NCI-H2081 (cell line): ENCODE measurements at places on chromosomes 16 and 17.

DNA sequence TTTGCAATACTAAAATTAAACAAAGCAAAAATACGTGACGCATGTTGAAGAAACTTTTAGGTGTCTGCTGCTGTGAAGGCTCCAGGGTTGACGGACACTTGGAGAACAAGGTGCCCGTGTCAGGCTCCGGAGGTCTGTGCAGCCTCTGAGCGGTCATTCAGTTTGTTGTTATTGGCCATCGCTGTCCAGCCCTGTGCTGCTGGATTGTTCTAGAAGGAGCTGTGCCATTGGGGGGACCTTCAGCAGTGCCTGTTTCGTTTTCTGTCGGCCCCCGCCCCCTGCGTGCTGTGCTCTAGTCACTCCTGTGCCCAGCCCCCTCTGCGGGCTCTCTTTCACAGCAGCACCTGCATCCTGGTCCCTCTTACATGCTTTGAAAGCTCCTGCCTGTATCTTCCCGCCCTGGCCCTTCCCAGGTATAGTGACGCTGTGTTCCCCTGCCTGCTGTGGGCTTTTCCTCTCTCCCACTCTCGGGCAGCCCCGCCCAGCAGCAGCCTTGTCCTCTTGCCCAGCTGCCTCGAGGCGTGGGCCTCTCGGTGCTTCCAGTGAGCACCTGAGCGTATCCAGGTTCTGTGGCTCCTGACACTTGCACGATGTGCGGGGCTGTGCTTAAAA lies 50.7 kb downstream of the RNF213 start:
- no peak for DNase-seq

GRCh38 chr16:67723151-67723910 lies 4.2 kb upstream of the GFOD2 start:
- no peak for DNase-seq

- DNase-seq, result no peak
These were observed 47.3 kb downstream of the CCDC42 start for GRCh38 chr17:8697323-8697741.

DNA sequence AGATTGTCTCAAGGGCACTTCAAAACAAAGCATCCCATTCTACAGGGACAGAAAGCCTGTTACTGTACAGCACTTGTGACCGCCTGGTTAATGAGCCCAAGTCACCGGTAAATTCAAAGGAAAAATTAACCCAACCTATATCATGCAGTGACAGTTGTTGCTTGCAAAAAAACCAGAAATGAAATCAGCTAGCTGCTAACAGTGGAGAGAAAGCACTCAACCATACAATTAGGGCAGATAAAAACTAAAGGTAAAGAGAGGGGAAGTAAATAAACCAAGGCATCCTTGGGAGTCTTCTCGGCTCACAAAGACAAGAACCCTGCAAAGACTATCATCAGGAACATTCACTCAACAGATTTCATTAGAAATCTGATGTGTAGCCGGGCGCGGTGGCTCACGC lies 5.9 kb downstream of the RETREG3 start:
- DNase-seq, result no peak

DNA sequence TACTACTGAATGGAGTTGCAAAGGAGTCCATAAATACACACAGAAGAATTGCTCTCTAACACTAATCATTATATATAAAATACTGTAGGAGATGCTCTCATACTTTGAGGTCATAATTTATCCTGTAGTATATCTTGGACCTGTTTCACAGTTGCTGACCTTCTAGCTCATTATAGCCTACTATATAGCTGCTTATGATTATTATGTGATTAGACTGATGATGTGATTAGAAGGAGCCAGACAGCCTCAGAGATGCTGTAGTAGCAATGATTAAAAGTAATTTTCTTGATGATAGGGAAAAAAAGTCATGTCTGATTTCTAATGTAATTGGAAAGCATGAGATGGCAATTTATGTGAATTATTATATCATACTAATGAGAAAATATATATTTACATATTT lies 455.7 kb downstream of the CNTNAP4 start:
- DNase-seq, result no peak

GRCh38 chr17:81148571-81148970 lies 16.7 kb upstream of the PVALEF start:
- DNase-seq, result no peak

GRCh38 chr17:8290043-8290442 lies 1.6 kb downstream of the RANGRF start:
- DNase-seq, result no peak

DNA sequence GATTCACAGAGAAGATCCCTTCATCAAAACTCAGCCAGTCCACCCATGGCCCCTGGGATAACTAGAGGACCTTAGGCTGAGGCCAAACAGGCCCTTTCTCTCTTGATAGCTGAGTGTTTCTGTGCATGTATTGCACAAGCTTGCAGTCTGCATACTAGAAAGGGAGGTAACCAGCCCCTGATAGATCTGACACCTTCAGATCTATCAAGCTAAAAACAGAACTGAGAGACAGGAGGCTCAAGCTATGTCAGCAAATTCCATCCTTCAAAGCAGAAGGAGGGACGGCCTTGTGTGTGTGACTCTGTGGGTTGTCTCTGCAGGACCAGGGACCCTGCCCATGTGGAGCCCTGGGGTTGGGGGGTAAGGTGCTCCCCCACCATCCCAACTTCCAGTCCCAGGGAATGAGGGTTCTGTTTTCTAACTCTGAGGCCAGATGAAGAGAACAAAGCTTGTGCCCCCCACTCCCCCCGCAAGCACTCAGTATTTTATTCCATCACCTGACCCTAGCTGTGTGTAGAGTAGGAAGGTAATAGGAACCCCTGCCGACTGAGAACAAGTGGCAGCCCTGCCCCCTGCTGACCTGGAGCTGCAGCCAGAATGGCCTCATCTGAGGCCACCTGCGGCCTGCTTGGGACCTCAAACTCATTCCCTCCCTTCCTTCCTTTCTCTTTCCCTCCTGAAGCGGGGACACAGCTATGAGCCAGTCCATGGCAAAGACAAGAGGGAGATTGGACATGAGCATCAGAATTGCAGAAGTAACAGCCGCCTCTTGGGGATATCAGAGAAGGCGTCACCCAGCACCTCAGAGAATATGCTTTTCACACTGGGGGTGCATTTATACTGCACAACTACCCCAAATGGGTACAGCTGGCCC lies 63.8 kb downstream of the SMPD3 start:
- no peak for DNase-seq

- no peak for DNase-seq
These were observed 164.7 kb downstream of the CNTNAP4 start for GRCh38 chr16:76441876-76442275.

DNA sequence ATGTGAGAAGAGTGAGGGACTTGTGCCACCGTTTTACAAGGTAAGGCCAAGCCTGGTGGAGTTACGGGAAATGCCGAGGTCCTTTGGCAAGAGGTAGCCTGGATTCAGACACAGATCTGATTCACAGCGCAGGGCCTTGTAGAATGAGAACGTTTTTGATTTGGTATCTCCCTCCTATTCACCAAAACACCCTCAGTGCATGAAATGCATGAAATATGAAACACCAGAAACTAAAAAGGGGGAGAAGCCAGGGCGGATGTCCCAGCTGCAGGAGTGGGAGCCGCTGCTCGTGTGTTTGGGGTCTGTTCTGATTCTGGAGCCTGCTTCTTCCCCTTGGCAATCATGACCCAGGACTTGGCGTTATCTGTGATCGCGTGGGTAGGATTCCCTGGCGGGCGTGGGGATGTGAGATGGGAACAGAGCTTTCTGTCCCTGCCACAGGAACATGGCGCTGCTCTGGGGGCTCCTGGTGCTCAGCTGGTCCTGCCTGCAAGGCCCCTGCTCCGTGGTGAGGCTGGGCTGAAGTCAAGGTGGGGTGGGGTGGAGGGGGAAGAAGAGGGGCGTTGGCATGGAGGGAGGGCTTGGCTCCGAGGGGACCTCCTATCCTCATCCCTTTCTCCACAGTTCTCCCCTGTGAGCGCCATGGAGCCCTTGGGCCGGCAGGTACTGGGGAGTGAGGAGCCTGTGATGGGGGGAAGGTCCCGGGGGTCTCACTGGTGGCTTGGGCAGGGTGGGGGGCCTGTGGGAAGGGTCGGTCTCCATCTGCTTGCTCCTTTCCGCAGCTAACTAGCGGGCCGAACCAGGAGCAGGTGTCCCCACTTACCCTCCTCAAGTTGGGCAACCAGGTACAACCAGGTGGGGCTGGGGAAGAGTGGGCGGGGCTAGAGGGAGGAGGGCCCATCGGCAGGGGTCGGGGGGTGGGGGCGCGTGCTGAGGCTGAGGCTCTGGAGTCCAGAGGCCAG lies 2.2 kb downstream of the SERPINF2 start:
- DNase-seq, result no peak

DNA sequence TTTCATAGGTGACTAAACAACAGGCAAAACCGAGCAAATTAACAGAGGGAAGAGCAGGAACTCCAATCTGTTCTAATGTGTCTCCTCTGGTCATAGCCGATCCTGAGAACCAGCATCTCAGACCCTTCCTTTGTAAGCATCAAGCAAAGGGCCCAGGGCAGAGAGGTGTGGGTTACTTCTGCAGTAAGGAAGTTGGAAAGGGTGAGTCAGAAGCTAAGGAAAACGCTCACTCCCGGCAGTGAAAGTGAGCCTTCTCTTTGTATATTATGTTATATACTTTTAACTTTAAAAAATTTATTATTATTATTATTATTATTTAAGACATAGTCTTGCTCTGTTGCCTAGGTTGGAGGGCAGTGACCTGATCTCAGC lies 77.7 kb downstream of the MRM3 start:
- DNase-seq, result no peak

DNA sequence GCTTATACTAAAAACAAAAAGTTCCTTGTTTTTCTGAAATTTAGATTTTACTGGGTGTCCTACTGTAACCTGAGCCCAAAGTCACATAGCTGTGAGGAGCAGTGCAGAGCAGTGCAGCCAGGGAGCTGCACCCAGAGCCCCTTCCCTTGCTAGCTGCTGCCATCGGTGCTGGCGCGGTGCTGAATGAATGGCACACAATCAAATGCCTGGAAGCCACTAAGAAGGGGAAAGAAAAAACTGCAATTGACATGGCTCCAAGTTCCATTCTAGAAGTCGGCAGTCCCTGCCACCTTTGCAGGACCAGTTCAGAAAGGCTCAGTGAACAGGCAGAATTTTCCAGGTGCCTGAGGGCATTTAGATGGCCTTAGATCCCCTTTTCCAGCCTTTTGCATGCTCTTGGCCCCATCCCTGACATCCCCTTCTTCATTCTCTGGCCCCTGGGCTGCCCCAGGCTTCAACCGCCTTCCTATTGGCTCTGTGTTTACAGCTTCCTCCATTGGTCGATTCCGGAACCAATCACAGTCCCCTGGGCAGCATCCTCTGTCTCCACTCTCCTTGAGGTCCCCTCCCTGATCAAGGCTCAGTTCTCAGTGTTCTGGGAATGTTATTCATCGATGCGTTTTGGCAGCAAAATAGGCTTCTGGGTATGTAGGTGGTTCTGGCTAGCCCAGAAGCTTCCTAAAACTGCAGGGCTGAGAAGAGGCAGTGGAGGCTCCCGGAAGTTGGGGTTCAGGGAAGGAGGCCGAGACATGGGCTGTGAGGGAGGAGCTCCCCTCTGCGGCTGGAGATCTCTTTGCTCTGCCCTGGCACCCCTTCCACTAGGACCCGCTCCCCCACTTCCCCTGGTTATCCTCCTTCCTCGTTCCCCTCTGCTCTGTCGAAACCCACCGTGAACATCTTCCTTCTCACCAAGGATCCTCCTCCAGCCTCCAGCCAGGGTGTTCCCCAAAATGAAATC lies 37.9 kb downstream of the ATP2C2 start:
- DNase-seq, result no peak

GRCh38 chr17:39562976-39563375 lies 44.7 kb downstream of the NEUROD2 start:
- no peak for DNase-seq

DNA sequence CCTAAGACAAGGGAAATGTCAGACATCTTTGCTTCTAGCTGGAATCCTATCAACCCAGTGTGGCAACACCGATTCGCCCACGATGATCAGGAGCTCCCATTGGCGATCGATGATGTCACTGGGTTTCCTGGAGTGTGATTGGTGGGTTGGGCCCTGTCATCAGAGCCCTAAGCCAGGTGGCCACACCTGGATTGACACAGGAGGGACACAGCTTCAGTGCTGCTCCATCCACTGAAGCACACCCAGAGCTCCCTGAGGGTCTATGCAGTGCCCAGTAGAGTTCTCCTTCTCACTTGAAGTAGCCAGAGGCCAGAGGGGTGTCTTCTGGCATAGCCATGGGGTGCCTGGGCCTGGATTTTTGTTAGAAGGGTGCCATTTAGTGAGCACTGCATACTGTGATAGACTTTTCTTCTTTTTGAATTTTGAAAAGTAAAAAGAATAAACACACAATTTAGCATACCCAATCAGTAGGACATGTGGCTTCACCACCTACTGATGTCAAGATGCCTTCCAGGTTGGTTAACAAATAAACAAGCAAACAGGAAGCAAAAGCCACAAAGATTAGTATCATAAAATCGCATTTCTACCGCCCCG lies 77.6 kb downstream of the CMIP start:
- no peak for DNase-seq

- no peak for DNase-seq
These were observed 18.9 kb downstream of the UTP6 start for GRCh38 chr17:31882571-31882970.

DNA sequence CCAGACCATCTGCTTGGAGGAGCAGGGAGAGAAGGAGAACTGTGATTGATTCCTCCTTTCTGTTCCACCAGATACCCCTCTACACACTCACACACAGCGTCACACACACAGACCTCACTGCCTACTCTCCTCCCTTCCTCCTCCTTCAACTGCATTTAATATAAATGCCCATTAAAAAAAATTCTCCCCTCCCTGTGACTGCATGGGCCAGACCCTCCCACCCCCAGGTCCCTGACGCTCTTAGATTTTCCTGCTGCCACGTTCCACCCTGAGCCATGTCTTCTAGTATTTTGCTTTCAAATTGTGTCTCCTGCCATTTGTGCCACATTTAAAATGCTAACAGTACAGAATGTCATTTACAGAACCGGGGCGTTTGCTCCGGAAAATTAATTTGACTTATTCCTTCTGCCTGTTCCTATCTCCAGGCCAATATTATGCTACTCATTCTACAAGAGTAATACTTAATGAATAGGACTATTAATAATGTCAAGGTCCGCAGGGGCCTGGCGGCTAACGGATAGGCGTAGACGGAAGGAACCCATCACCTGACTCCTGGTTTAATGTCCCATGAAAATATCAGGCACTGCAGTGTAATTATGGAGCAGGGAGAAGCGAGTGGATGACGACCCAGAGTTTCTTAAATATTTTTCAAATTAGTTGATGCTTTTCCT lies 100.2 kb downstream of the MRM1 start:
- DNase-seq, result no peak

DNA sequence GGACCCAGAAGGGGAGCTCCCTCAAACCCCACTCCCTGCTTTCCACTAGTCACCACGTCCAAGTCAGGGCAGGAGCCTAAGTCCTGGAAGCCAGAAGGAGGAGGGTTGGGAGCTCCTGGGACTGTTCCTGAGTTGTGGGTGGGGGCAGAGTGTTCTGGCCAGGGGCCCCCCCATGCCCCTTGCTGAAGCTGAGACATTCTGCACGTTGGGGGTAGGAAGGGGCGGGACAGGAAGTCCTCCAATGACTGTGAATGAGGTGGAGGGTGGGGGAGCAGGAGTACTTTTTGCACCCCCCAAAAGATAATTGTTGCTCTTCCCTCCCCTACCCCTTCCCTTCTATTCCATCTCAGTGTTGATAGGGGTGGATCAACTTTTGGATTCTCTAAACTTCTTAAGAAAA lies 21.4 kb upstream of the C17orf113 start:
- DNase-seq, result no peak
